Coronary artery (tissue), 2 donors: ENCODE measurements at places on chromosomes 16 and 17.
A peak's percentile ranks its signal among the peaks of the same experiment; 100 is the strongest.

GRCh38 chr16:12815361-12815760 lies 11.7 kb upstream of the CPPED1 start:
- no peak for DNase-seq

DNA sequence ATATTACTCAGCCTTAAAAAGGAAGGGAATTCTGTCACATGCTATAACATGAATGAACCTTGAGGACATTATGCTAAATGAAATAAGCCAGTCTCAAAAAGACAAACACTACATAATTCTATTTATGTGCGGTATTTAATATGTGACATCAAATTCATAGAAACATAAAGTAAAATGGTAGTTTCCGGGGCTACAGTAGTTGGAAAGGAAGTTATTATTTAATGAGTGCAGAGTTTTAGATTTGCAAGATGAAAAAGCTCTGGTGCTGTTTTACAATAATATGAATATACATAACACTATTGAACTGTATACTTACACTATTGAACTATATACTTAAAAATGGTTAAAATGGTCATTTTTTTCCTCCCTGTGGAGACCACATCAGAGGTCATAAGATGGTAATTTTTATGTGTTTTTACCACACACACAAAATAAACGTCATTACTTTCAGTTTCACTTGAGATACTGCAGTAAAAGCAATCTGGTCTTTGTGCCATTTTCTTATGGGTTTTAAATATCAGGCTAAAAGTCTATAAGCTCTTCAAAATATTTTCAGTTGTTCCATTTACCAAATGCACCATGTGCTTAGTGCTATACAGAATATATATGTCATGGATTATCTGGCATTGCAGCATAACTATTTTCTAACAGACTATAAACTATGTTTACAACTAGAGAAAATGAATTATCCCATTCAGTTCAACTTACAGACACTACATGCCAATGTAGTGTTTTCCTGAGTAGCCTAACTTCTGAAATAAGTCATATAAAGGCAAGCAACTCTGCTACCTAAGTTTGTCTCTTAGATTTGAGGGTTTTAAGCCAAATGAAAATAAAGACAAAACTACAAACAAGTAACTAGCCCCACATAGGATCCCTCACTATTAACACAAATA lies 90.9 kb downstream of the SPAG9 start:
- no peak for DNase-seq

- peak; percentile 88 for DNase-seq
Observed at GRCh38 chr16:10558746-10559641, 21.4 kb downstream of the EMP2 start.

GRCh38 chr17:56883616-56884015 lies 30.2 kb downstream of the TRIM25 start:
- DNase-seq, result no peak

DNA sequence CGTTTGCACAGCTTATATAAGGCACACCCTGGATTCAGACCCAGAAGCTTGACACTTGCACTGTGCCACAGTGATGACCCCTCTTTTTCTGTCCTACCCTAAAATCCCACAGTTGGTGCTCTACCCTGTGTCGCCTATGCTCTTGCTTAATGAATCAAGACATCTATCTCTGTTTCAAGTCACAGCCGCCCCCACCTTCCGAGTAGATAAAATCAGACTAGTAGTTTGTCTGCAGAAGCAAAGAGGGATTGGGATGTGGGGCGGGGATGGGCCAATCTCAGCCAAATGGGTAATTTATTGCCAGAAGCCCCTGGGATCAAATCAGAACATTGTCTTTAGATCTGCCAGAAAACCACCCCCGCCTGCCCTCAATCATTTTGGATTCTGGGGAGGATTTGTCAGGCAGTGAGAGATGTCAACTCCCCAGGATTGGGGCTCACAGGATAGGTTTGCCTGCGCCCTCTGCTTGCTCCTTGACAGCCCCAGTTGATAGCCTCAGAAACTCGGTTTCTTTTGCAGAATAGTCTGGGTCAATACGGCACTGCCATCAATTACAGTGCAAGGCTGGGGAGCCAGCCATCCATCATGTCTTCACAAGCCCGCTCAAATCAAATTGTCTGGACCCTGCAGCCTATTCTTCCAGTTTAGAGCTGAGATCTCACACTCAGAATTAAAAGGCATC lies 520.8 kb downstream of the GRIN2A start:
- DNase-seq, result no peak
